GM12865 (cell line): ENCODE measurements at places on chromosomes 3 and 15.

- DNase-seq: peak; percentile 41
These were observed 383.0 kb downstream of the TBL1XR1 start for GRCh38 chr3:176814285-176814684.

- no peak for DNase-seq
These were observed 44.9 kb upstream of the PLXNA1 start for GRCh38 chr3:126937973-126938372.

- DNase-seq: peak; percentile 36
These were observed 13.2 kb upstream of the ADPGK start for GRCh38 chr15:72796515-72797337.

DNA sequence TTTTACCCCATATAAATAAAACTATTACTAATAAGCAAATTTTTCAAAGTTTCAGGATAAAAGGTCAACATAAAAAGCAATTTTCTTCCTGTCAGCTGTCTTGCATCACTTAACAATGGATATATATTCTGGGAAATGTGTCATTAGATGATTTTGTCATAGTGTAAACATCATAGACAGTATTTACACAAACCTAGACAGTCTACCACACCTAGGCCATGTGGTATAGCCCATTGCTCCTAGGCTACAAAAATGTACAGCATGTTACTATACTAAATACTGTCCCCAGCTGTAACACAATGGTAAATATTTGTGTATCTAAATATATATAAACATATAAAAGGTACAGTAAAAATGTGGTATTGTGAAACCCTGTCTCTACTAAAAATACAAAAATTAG, 156.7 kb downstream of the ANO10 start:
- DNase-seq: no peak

- peak; percentile 38 for DNase-seq
These were observed 26.0 kb downstream of the SLC6A6 start for GRCh38 chr3:14428087-14429033.

- no peak for DNase-seq
These were observed 3.5 kb downstream of the PDE12 start for GRCh38 chr3:57559526-57559925.

- DNase-seq: no peak
These were observed 4.8 kb upstream of the HCLS1 start for GRCh38 chr3:121665488-121665887.

DNA sequence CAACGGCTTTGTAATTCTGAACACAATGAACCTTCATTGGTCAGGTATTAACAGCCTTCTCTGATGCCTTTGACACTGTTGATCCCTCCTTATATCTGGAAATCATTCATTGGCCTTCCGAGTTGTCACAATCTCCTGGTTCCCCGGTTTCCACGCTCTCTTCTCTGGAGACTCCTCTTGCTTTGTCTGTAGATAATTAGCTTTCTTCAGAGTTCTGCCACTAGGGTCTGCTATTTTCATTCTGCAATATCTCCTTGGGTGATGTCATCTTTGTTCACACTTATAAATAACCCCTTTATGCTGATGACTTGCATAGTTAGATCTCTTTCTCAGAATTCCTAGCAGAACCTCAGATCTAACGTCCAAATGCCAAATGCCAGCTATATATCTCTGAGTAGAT, 583.8 kb upstream of the ZNF717 start:
- DNase-seq: peak; percentile 28

DNA sequence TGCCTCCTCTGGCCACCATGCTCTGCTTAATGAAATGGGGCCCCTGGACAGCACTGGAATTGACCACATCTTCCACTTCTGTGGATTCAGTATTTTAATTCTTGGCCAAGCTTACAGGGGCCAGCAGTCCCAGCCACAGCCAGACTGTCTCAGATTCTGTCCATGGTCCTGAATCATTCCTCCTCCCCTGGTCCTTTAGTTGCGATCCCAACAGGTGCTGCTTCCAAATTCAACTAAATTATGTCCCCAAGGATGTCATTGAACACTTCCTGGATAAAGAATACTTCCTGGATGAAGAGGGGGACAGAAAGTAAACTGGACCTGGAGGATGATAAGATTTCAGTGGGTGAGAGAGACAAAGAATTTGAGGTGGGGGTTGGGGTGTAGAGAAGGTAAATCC, 111.1 kb upstream of the FOXB1 start:
- DNase-seq: no peak
